Ascending aorta (tissue), 2 donors: ENCODE measurements at places on chromosomes 1 and 21.

GRCh38 chr1:25867210-25867991, 8.1 kb downstream of the PAQR7 start:
- H3K27ac ChIP-seq, result no peak overlapping the region
- no peaks in the 10 kb centered on the region for H3K4me1 ChIP-seq
- H3K27me3 ChIP-seq, result no peaks in the 10 kb centered on the region
- no peak overlapping the region for H3K4me3 ChIP-seq
- DNase-seq, result no peak

- peaks cover 9% of the 10 kb centered on the region for H3K4me1 ChIP-seq
- no peak for DNase-seq
- H3K36me3 ChIP-seq, result peaks cover 35% of the 10 kb centered on the region
- H3K4me3 ChIP-seq, result no peak overlapping the region
- no peaks in the 10 kb centered on the region for H3K27me3 ChIP-seq
- H3K27ac ChIP-seq, result no peak overlapping the region
These were observed 5.4 kb downstream of the RUSC1 start for GRCh38 chr1:155326020-155326526.

- no peaks in the 10 kb centered on the region for H3K4me1 ChIP-seq
- no peak overlapping the region for H3K27ac ChIP-seq
- H3K4me3 ChIP-seq, result no peak overlapping the region
- no peaks in the 10 kb centered on the region for H3K27me3 ChIP-seq
- H3K36me3 ChIP-seq, result no peaks in the 10 kb centered on the region
These were observed 350.8 kb upstream of the PTBP2 start for GRCh38 chr1:96370757-96371156.

- H3K4me3 ChIP-seq, result no peak overlapping the region
- peaks cover 5% of the 10 kb centered on the region for H3K4me1 ChIP-seq
- H3K27me3 ChIP-seq, result peaks cover 8% of the 10 kb centered on the region
- no peak for DNase-seq
- no peak overlapping the region for H3K27ac ChIP-seq
- H3K36me3 ChIP-seq, result no peaks in the 10 kb centered on the region
These were observed 15.4 kb downstream of the RAP1GAP start for GRCh38 chr1:21653744-21654100.

DNA sequence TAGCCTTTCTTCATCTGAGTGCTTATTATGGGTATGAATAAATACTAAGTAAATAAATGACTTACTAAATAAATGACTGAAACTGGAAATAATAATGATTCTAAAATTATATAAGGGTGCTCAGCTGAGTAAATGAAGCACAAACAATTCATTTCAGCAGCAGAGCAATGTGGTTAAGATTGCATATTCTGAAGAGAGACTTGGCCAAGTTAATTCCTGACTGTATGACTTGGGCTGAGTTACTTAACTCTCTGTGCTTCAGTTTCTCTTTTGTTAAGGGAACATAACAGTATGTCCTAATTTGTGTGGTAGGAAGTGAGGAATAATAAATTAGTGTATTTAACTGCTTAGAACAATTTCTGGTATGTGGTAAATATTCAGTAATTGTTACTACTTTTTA, 19.1 kb downstream of the AGL start:
- no peaks in the 10 kb centered on the region for H3K4me1 ChIP-seq
- no peaks in the 10 kb centered on the region for H3K27me3 ChIP-seq
- no peak overlapping the region for H3K4me3 ChIP-seq
- H3K36me3 ChIP-seq, result peaks cover 7% of the 10 kb centered on the region

DNA sequence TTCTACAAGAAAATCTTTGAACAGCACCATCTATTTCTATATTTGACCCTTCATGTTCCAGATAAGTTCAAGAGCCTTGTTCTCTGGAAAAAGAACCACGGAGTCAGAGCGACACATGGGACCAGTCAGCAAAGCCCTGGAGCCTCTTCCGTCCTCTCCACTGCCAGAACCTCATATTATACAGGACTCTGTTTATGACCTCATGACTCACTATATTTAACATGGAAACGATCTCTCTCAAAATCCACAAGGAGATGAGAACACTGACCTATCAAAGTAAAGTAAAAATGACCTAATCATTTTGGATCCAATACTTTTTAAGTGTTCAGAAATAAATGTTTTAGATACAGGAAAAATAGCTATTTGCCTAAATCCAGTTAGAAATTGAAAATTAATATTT, 124.6 kb upstream of the KRTAP19-8 start:
- no peak overlapping the region for H3K27ac ChIP-seq
- no peak overlapping the region for H3K4me3 ChIP-seq
- no peak for DNase-seq
- H3K36me3 ChIP-seq, result no peaks in the 10 kb centered on the region

DNA sequence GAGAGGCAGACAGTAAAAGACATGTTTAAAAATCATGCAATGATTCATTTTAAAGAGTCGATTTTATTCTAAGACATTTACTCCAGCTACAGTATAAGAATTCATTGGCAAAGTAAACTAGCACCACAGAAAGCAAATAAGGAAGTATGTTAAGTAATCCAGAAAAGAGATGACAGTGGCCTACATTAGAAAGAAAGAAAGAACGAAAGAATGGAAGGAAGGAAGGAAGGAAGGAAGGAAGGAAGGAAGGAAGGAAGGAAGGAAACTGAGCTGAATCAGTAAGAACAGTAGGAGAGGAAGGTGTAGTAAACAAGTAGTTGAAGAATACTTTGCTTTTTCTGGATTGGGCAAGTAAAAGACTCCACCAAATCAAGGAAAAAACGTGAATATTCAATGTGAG, 62.2 kb downstream of the ZZZ3 start:
- no peak overlapping the region for H3K27ac ChIP-seq
- no peaks in the 10 kb centered on the region for H3K36me3 ChIP-seq
- no peak for DNase-seq
- no peaks in the 10 kb centered on the region for H3K27me3 ChIP-seq
